ENCODE measurements at places on chromosomes 7 and 10.

- no peak for DNase-seq
Measured at GRCh38 chr10:91591797-91592174, 41.1 kb downstream of the PPP1R3C start.

DNA sequence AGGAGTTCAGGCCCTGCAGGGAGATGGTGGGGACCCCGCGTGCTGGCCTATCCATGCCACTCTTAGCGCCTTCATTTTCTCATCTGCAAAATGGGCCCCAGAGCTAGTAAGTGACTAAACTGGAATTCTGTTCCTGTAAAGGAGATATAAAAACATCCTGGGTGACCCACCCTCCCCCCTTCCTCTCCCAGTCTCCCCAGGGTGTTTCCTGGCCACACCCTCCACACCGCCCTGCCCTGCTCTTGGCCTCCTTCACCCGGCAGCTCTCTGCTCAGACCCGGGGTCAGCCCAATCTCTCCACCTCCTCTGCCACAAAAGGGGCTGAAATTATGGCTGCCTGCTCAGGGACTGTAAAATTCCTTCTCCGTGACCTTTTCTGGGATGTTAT lies 70.7 kb downstream of the C10orf105 start:
- DNase-seq, result peak; percentile 23

- DNase-seq, result no peak
Measured at GRCh38 chr7:105849122-105849855, 27.1 kb downstream of the ATXN7L1 start.

DNA sequence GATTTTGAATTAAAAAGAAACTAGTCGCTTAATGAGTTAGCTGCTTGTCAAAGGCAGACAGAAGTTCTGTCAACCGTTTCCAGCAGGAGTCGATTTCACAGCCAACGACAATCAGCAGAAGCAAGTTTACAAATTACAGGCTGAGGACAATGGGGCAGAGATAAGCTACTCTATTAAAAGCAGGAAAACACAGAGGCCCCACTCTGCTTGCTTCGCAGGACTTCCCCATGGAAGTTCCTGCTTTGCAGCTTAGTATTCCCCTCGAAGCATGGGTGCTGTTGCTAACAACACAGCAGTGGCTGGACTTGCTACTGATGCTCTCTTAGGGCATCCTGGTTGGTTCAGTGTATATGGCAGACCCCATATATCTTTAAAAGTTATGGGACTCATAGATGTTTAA lies 50.8 kb upstream of the KLF6 start:
- no peak for DNase-seq

GRCh38 chr7:115004121-115004520 lies 82.2 kb downstream of the MDFIC start:
- peak; percentile 24 for DNase-seq

DNA sequence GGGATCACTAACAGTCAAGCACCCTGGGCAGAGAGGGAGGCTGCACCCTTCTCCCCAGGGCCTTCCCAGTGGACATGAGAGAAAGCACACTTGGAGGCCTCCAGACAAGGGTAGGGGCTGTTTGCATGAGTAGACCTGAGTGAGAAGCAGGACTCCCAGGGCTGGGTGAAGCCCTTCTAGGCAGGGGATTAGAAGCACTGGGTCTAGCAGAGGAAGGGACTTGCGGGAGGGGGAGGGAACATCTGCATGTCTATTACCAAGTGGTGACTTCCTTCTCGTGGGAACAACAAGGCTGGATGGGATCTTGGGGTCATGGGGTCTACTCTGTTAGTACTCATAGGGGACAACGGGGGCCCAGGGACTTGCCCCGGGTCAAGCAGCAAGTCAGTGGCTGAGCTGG lies 67.8 kb downstream of the EMX2 start:
- DNase-seq, result no peak

DNA sequence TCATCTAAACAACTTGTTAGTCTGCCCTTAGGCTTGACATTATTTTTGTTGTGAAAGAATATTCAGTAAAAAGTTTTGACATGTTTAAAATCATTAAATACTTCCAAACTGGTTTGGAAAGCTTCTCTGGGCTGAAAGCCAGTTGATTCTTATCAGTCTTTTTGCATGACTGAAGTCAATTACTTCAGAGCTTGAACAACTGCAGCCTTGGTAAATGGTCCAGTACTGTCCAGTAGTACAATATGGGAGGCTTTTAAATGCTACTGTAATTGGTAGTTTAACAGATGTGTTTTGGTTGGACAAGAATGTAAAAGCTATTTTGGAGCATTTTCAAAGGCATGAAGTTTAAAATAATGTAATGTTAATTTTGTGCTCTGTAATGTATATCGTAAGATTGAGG lies 103.4 kb downstream of the SDK1 start:
- no peak for DNase-seq

GRCh38 chr10:103712146-103712545 lies 143.2 kb downstream of the SH3PXD2A start:
- no peak for DNase-seq

GRCh38 chr10:851901-852300 lies 79.6 kb downstream of the LARP4B start:
- DNase-seq, result no peak

DNA sequence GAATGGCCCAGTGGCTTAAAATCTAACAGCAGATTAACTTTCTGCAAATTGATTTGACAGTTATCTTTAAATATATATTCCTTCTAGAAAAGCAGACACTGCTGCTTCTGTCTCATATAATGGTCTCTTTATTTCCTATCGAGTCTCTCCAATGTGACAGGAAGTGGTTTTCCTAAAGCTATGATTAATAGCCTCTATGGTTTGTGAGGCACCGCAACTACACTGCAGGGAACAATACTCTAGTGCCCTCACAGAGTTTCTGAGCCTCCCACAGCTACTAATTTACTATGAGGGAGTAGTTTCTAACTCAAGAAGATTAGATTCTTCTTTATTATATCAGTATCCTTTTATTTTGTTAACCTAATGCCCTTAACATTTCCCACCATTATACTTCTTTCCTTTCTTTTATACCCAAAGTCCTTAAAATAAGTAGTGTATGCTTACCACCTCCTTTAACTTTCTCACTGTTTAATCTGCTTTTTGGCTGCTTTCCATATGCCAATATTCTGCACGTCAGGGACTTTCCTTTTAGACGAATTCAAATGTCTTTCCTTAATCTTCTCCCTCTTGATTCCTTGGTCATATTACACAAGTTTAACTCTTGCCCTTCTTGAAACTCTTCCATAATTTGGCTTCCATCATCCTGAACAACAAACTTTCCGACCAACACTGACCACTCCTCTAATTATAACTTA lies 23.8 kb upstream of the AHR start:
- peak; percentile 30 for DNase-seq

- no peak for DNase-seq
Measured at GRCh38 chr10:59265141-59265540, 88.7 kb downstream of the PHYHIPL start.

GRCh38 chr7:144761493-144761892 lies 74.4 kb downstream of the TPK1 start:
- no peak for DNase-seq

DNA sequence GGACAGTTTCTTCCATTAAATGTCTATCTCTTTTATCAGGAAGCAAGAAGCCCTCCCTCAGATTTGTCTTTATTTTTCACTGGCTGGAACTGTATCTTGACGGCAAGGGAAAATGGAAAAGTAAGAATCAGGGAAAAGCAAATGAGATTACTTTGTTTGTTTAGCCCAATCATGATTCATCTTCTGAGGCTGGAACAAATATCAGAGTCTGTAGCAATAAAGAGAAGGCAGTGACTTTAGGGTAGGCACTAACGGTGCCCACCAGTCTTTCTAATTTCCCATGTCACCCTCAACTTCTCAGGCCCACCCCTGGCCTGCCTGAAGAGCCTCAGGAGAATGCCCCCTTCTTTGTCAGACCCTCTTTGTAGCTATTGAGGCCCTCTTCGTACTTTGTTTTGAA lies 36.3 kb upstream of the GOLGA7B start:
- no peak for DNase-seq

DNA sequence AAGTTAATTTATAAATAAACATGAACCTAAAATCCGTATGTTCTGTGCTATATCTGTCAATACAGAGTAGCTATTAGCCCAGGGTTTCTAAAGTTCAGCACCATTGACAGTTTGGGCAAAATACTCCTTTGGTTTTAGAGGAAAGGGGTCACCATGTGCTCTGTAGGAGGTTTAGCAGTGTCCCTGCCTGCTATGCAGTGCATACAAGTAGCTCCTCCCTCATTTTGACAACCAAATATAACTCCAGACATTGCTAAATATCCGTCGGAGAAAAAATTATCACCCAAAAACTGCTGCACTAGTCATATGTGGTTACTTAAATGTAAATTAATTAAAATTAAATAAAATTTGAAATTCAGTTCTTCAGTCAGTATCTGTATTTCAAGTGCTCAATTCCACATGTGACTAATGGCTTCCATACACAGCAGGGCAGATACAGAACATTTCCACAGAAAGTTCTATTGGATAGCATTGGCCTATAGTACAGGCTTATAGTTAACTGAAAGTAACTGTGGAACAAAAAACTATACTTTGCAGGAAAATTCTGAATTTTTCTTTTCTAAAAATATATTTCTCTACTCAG lies 6.4 kb downstream of the UPF2 start:
- no peak for DNase-seq

- DNase-seq, result no peak
Measured at GRCh38 chr7:67913604-67914003, 917.0 kb downstream of the TYW1 start.

- DNase-seq, result no peak
Measured at GRCh38 chr10:81874875-81875466, at the start of gene NRG3. TSS of gene NRG3 (plus strand) at chr10:81875194.

Data from LoVo (cell line).